ENCODE measurements at places on chromosomes 4 and X.
A peak's percentile ranks its signal among the peaks of the same experiment; 100 is the strongest.

DNA sequence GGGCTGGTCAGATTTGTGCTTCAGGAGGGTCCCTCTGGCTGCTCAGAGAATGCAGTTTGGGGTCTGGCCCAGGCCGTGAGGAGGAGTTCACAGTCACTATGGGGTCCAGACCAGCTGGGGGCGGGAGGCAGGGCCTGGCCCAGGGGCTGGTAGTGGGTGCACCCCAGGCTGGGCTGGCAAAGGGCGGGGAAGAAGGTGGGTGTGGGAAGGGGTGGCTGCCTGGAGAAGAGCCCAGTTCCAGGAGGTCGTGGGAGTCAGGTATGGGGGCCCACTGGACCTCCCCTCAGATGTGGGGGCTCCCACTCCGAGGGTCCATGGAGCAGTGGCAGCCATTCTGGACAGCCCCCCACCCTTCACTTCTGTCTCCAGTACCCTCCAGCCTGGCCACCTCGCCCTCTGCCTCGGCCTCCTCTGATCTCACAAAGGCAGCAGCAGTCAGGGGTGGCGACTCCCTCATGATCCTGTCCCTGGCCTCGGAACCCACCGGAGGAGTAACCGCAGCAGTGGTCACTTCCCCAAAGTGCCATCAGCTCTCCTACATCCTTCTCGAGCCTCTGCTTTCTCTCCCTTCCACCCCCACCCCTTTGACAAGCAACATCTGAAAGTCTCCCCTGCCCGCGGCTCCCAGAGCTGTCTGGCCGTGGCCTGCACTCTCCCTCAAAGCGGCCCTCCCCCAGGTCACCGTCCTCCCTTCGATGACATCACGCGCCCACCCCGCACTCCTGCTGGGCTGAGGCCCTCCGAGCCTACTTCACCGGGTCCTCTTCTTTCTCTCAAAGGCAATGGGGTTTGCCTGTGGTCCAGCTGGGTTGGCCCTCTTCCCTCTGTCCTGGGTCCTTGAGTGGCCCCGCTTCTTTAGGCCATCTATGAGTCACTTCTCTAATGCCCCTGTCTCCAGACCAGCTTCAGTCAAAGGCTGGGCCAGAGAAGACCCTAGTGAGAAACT, 1.7 kb upstream of the SLC6A8 start:
- peak; percentile 16 for DNase-seq

- DNase-seq: no peak
These were observed 10.0 kb downstream of the ART3 start for GRCh38 chr4:76084542-76084941.

GRCh38 chr4:173181848-173182247, 13.2 kb downstream of the GALNT7 start:
- DNase-seq: no peak

DNA sequence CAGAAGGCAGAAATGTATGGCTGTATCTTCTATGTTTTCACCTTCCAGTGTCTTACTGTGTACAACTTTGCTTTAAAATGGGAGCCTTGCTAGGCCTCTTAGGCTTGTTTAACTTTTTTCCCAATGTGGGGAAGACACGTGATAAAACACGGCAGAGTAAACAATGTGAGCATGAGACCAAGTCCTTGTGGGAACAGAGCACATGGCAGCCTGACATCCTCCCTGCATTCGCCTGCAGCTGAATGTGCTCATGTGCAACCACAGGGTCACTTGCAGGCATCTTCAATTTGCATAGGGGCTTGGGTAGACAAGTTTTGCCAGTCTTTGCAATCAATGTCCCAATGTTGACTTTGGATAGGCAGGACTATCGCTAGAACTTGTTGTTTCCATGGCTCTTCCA, 91.8 kb downstream of the CCNG2 start:
- DNase-seq: no peak

GRCh38 chrX:131741103-131741581, 197.3 kb downstream of the OR13H1 start:
- peak; percentile 92 for DNase-seq

GRCh38 chr4:2808001-2808400, 15.1 kb downstream of the SH3BP2 start:
- no peak for DNase-seq

- DNase-seq: no peak
These were observed 80.2 kb downstream of the GRIA2 start for GRCh38 chr4:157300701-157301100.

DNA sequence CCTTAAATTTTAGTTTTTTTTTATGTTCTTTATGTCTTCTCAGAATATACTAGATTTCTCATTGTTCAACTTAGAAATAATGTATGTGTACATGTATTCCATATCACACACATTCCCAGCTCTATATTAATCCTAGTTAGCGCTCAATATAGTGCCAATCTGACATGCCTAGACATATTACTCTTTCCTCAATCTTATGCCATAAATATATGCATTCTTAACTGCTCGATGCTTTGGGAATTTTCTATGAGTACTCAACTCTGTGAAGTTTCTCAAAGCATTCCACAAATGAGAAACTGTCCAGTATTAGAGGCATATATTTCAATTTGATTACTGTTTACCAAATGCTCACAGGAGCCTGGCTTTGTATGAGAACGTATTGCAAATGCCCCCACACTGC, 231.2 kb upstream of the VEGFC start:
- DNase-seq: no peak

DNA sequence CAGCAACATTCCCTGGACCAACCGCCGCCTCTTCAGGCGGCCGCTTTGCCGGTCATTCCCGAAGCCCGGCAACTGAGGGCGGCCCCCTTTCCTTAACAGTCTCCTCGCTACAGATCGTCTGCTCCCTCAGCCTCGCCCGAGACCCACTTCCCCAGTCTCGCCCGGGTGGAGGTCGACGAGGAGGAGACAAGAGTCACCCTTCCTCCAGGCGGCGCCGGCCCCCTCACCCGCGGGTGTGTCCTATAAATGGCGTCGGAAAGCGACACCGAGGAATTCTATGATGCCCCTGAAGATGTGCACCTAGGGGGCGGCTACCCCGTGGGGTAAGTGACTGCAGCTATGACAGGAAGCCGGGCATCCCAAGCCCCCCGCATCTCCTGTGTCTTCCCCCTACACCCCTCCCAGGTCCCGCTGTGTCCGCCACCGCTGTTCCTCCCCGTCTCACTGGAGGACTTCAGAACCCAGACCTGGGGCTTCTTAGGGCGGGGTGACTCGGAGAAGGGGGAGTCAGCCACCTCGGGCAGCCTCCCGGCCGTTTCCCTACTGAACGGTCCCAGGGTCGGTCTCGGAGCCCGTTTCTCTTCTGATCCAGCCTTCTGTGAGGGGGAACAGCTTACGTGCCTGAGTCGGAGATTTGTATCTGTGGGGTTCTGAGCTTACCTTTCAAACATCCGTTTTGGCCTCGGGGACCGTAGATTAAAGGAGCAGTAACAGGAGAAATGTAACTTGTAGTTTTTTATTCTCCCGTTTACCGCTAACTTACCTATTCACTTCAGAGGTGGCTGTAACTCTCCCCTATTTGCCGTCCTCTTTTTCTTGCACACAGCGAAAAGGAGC, 570 bp downstream of the WDR44 start:
- peak; percentile 44 for DNase-seq

DNA sequence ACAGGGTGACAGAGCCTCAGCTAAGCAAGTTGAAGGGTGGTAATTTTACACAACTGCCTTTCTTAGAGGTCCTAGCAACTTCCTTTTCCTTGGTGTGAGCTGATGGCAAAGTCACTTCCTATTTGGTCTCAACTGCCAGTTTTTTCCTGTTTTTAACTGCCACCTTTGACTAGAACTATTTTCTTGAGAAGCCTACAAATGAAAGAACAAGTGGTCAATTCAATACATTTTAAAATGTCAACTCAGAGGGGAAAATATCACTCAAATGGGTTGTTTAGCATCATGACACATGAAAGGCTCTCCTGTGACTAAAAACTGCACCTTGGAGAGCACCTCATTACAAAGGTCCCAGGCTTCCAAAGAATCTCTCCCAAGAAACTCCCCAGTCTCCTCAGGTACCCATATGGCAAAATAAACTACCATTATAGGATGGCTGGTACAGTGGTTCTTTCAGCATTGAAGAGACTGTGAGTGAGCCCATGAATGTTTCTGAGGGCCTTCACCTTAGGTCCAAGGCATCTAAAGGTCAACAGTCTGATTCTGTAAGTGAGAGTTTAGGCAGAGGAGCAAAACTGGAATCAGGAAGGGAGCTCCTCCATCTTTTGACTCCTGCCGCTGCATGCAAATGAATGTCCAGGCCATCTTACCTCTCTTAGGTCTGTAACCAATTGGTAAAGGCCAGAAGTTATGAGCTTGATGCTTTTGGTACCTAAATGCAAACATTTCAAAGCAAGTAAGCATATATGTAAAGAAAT, 5.5 kb upstream of the STK26 start:
- DNase-seq: no peak

DNA sequence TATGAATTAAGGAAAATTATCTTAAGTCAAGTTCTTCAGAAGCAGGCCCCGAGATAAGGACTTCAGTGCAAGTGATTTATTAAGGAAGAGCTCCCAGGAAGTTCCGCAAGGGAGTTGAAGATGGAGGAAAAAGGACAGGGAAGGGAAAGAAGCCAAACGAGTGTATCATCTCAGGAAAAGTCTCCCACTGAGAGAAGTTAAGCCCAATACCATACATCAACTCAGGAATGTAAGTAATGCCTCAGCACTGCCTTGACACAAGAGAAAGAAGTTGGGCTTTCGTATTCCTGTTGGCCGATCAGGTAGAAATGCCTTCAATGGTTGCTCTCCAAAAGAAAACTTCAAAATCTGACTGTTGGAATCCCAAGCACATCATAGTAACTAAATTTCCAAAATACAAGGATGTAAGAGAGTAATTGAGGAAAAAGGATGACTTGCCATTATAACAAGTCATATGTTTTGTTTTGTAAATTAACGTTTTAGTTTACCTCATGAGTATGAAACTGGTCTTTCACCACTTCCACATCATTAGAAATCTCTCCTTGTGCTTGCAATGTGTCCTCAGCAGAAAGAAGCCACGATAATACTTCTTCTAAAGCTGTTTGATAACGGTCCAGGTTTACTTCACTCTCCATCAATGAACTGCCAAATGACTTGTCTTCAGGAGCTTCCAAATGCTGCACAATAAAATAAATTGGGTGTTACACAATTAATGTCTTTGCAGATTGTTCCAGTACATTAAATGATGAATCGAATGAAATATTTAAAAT, 566.7 kb downstream of the DMD start:
- DNase-seq: no peak

GRCh38 chr4:128277856-128278255, 9.8 kb downstream of the PGRMC2 start:
- no peak for DNase-seq

Measured in ovary (tissue), 10 donors.